ENCODE measurements at places on chromosomes 3 and 15.

- DNase-seq: no peak
These were observed 184.0 kb upstream of the BCL6 start for GRCh38 chr3:187929112-187929816.

- no peak for DNase-seq
These were observed 727.1 kb upstream of the NAALADL2 start for GRCh38 chr3:174132006-174132405.

GRCh38 chr3:175273573-175273972, 414.4 kb downstream of the NAALADL2 start:
- DNase-seq: no peak

DNA sequence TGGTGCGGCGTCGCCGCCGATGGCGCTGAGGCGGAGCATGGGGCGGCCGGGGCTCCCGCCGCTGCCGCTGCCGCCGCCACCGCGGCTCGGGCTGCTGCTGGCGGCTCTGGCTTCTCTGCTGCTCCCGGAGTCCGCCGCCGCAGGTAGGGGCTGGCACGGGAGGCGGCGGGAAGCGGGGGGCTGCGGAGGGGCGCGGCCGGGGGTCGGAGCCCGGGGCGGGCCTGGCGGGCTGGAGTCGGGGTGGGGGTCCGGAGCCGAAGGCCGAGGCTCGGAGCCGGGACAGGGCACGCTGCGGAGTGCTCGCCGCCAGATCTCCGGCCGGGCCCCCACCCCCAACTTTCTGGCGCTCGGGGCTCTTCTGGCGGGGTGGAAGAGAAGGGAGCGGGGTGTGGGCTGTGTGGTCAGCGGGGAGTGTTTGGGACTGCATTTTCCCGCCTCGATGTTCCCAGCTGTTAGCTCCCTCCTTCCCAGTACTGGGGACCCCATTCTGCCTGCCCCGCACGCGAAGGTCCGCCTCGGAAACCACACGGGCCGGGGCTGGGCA, 299 bp downstream of the TYRO3 start:
- no peak for DNase-seq
